ENCODE measurements at places on chromosomes 4 and X. TPM values are rescaled to one million over a fixed set of nuclear protein-coding genes. Genes with fewer than 3 reads are reported as not detected.

DNA sequence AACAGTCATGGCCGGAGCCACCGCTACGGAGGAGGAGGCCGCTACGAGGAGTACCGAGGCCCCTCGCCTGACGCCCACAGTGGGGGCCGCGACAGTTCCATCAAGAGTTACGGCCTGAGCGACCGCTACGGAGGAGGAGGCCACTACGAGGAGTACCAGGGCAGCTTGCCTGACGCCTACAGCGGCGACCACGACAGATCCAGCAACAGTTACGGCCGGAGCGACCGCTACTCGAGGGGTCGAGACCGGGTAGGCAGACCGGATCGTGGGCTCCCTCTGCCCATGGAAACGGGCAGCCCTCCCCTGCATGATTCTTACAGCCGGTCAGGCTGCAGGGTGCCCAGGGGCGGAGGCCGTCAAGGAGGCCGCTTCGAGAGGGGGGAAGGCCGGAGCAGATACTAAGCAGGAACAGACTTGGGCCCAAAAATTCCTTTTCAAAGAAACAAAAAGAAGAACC lies 3.1 kb downstream of the RBMXL3 start:
- DNase-seq, result no peak

DNA sequence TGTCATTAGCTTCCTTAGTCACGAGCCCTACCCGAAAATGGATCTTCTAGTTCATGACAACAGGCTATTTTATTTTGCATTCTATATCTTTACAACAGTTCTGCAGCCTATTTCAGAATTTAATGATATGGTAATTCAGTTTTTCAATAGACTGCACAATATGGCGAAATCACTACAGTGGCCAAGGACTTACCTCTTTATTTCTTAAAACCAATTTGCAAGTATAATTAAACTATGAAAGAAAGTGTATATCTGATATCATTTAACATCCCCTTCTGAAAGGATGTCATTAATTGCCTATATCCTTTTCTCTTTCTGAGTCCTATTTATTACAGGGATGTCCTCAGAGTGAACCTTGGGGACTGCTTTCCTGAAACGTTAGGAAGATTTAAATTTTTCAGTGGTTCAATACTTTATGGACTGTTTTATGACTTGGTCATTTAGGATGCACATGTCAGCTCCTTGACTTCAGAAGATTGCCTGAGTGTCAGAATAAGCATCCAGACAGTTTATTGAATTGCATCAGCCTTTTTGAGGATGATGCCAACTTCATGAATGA lies 190.8 kb upstream of the GEMIN8 start:
- no peak for DNase-seq

- no peak for DNase-seq
Measured at GRCh38 chr4:25621027-25621930, 34.4 kb upstream of the SLC34A2 start.

DNA sequence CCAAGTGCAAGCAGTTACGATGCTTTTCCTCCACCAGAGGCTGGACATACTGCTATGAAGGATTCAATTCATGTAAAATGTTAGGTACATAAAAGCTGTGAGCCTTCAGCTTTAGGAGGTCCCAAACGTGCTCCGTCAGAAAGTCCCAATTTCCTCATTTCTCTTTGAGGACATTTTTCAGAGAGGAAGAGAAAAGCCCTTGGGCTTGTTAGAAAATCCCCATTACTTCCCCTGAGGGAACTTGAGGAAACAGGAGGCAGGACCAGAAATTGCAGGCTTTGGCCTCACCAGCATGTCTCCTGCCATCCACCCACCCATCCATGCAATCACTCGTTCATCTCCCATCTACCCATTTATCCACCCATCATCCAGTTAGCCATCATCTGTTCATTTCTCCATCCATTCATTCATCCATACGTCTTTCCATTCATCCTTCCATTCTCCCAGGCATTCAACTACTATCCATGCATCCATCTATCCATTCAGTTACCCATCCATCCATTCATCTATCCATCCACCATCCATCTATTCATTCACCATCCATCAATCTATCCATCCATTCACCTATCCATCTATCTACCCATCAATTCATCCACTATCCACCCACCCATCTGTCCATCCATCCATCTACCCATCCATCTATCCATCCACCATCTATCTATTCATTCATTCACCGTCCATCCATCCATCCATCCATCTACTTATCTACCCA lies 223.5 kb downstream of the AFAP1 start:
- no peak for DNase-seq

The FDCSP gene
- total RNA-seq, result not detected

DNA sequence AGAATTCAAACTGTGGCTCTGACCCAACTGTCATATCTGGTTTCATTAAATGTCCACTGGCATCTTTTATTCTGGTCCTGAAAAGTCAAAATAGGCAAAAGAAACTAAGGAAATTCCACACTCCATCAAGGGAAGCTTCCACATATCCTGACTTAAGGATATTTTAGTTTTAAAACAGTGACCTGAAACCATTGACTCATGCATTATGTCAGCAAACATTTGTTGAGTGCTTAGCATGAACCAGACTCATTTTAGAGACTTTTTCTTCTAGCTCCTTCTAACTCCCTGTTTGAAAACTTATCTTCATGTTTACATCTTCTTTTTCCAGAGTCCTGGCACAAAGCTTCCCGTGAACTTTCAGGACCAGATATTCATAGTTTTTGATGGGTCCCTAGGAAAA lies 6.9 kb upstream of the CXCL1 start:
- DNase-seq, result no peak

The EVC2 gene
- total RNA-seq, result 1.6 TPM

DNA sequence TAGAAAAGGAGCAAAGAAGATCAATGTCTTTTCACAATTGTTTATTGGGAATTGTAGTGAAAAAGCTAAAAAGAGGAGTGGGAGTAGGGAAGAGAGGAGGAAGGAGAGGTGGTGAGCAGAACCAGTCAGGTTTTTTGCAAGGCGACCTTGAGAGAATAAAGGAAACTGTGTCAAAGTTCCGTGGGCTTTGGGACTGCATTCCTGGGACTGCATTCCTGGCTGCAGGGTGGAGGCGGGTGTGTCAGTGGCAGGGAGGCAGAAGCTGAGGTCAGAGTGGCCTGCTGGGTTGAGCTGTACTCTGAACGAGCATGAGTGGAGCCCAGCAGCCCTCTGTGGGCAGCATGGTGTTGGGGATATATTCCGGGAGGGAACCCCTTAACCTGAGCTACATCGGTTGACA lies 66.8 kb upstream of the UCP1 start:
- peak; percentile 51 for DNase-seq

DNA sequence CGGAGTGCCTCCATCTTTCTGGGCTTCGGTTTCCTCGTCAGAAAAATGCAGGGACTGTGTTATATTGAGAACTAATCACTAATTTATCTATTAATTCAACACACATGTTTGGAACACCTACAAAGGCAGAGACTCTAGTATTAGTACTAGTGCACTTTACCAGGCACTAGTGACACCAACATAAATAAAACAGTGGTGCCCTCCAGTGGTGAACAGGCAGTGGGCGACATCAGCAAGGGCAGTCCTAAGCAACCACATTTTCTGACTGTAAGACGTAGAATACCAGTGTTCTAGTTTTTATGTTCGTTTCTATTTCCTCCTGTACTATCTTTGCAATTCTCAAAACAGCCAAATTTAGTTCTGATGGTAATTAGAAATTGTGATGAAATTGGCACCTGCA lies 69.1 kb upstream of the UCP1 start:
- no peak for DNase-seq

DNA sequence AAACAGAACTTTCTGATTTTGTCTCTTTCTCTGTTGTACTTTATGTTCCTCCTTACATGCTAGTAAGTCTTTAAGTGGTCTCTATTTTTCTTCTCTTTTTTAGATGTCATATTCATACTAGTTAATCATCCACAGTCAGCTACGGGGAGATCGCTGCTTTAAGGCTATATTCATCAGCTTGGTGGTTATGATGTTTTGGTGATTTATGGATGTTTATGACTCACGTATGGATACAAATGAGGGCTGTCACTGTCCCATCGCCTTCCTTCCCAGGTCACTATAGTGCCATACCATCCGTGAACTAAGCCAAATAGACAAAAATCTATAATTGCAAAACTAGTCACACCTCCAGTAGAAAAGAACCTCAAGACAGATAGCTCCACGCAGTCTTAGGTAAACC lies 296.8 kb upstream of the AADAT start:
- no peak for DNase-seq

- no peak for DNase-seq
Measured at GRCh38 chrX:71475785-71476540, 56.9 kb upstream of the OGT start.

- DNase-seq, result no peak
Measured at GRCh38 chr4:165635951-165636350, 237.1 kb upstream of the TLL1 start.

The ENPEP gene
- 3.3 TPM for total RNA-seq

All from Right ventricle myocardium superior (tissue), 1 donor.